Stimulated activated CD8-positive, alpha-beta memory T cell treated with anti-CD3 and anti-CD28 coated beads, Interleukin-4, amount 100 ng/mL, for 4 hours (primary cell): ENCODE measurements at places on chromosomes 12 and 14.

DNA sequence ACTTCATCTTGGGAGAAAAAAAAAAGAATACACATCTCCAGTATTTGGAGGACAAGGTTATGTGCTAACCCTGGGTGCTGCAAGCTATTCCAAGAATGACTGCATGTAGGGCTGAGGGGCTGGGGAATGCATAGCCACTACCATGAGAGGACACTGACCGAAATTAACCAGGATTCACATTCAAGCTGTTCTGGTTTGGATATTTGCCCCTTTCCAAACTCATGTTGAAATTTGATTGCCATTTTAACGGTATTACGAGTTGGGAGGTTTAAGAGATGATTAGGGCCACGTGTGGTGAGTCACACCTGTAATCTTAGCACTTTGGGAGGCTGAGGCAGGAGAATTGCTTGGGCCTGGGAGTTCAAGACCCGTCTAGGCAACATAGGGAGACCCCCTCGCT is 18.5 kb upstream of the MARK3 start:
- no peak for DNase-seq

GRCh38 chr14:58739674-58740073 is 101.9 kb downstream of the DACT1 start:
- DNase-seq, result no peak

- no peak for DNase-seq
Measured at GRCh38 chr14:82449926-82450468, 916.3 kb upstream of the SEL1L start.

DNA sequence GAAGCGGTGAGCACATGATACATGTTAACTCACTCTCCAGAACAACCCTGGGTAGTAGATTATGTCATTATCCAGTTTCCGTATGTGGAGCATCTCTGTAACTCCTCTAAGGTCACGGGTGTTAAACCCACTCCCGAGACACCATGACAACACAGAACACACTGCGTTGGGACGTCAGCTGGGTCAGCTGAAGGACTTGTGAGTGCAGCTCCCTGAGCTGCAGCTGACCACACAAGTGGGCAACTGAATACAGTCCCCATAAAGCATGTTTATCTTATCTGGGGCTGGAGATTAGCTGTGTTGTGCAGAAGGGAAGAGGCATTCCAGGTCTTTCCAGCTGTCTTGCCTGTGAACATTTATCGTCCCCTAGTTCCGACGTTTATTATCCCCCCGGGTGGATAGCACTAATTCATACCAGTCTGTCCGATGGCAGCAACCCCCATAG is 211.5 kb downstream of the CHST11 start:
- DNase-seq, result no peak

GRCh38 chr12:119341988-119342387 is 7.5 kb downstream of the CCDC60 start:
- no peak for DNase-seq

DNA sequence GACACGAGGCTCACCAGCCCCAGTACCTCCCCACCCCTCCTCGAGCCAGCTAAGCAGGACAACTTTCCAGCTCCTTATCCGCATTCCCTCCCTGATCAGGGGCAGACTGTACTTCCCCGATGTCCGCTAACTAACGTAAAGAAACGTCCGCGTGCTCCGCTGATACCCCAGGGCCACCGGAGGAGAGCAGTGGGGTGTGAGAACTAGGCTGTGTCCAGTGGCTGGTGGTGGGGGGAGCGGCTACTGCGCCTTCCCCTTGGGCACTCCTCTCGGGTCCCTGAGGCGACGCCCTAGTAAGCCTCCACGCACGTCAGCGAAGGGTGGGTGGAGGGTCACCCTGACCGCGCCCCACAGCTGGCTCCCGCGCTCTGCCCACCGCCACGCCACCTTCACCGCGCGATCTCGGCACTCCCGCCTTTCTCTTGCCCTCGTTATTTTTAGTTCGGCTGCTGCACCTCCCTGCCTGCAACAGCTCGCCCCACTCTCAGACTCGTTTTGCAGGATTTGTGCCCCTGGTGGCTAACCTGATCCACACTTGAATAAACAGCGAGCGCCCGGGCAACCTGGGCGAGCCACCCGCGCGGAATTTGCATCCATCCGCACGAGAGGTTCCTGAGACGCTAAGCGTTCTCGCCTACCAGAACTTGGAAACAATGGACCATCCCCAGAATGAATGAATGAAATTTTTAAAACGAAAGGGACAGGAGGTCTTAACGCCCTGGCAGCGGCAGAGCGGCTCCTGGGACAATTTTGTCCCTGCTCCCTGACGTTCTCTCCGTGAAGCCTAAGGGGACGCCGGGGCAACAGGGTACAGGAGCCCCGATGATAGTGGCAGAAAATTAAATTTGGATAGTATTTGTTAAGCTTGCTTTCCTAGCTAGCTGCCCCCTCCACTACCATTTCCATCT is 6.9 kb upstream of the BMP4 start:
- no peak for DNase-seq

DNA sequence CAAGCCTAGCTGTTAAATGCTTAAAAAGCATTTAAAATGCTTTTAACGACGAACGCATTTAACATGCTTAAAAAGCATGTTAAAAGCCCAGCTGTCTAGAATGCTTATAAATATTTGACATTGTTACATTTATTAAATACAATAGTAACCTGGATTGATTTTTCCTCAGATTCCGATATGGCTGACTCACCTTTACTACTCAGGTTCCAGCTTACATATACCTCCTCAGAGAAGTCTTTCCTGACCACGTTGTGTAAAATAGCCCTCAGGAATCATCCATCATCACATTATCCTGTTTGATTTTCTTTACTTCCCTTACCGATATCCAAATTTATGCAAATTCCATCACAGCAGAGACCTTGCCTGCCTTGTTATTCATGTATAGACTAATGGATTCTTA is 51.4 kb downstream of the SLC41A2 start:
- no peak for DNase-seq

GRCh38 chr14:95320078-95320895 is 579 bp upstream of the CLMN start:
- DNase-seq, result no peak

- no peak for DNase-seq
Measured at GRCh38 chr12:23949348-23950209, at the start of gene SOX5. Gene SOX5, minus strand, starts transcription at chr12:23949670. Its CDS starts 69 bp downstream, at chr12:23949601.

DNA sequence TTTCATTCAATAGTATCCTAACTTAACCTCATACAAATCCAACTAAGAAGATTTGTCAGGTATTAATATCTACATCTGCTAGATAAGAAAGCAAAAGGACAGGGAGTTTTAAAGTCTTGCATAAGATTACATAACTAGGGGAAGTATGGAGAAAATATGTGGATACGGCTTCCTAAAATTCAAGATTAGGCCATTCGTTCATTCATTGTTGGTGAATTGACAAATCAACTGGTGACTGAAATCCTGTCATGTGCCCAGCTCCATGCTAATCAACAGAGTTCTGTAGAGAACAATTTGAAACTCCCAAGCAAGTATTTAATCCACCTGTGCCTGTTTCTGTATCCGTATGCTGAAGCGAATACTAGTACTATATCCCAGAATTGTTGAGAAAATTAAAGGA is 260.9 kb upstream of the USP15 start:
- no peak for DNase-seq

- no peak for DNase-seq
Measured at GRCh38 chr12:76065917-76066316, 18.6 kb downstream of the NAP1L1 start.

- no peak for DNase-seq
Measured at GRCh38 chr12:52209321-52209720, 17.5 kb upstream of the KRT80 start.

DNA sequence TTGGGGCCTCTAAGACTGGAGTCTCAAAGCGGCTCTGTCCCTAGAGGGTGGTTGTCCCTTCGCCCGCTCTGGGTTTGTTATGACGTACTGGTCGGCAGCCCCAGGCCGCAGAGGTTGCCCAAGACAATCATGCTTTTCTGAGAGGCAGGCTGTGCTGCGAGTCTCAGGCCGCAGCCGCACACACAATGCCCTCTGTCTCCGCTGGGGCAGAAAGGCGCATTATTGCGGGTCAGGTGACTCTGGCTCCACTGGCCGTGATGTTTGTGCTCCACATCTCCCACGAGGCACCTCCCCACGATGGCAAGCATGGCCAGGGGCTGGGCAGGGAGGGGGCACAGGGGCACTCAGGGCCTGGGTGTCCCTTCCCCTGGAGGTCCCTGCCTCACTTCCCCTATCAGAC is 21.0 kb upstream of the PLEKHG3 start:
- no peak for DNase-seq

DNA sequence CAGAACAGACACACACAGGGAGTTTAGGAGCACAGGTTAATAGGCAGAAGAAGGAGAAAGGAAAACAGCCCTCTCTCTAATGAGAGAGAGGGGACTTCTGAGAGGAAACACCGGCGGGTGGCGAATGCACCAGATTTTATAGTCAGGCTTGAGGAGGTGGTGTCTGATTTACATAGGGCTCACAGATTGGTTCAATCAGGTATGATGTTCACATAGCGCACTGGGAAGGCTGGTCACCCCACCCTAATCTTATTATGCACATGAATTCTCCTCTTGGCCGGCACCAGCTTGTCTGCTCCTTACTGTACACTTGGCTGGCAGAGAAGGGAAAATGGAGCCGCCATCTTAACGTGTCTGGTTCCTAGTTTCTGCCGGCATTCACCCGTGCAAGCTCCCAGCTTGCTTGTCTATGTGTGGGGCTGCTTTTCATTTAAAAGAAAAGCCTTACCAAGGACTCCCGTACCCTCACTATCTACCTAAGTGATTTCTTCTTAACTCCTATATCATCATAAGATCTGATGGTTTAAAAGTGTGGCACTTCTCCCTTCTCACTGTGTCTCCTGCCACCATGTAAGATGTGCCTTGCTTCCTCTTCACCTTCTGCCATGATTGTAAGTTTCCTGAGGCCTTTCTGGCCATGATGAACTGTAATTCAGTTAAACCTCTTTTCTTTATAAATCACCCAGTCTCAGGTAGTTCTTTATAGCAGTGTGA is 15.1 kb downstream of the BCAT1 start:
- DNase-seq, result no peak

GRCh38 chr12:131129839-131130238 is 176.1 kb downstream of the ADGRD1 start:
- DNase-seq, result no peak

GRCh38 chr12:105322070-105322469 is 8.4 kb upstream of the C12orf75 start:
- no peak for DNase-seq
